Astrocyte of the hippocampus (primary cell): ENCODE measurements at places on chromosomes 1 and 21.

GRCh38 chr1:212562771-212563170, 45.8 kb upstream of the ATF3 start:
- DNase-seq = no peak

DNA sequence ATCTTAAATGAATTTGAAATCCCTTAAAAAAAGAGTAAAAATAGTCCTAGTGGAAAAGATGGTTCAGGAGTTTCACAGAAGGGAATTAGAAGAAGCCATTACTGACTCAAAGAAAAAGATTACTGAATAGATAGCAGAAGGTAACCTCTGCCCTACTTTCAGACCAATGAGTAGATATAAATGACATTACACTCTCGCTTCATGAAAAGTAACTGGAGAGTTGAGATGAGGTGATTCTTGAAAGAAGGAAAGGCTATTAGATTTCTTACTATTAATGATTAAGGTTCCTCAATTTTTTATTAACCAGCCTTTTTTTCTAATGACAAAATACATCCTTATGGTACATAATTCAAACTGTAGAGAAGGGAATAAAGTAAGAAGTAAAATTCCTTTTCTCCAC, 28.3 kb downstream of the CCN1 start:
- no peak for DNase-seq

GRCh38 chr1:193348091-193348768, 161.8 kb upstream of the B3GALT2 start:
- no peak for DNase-seq

DNA sequence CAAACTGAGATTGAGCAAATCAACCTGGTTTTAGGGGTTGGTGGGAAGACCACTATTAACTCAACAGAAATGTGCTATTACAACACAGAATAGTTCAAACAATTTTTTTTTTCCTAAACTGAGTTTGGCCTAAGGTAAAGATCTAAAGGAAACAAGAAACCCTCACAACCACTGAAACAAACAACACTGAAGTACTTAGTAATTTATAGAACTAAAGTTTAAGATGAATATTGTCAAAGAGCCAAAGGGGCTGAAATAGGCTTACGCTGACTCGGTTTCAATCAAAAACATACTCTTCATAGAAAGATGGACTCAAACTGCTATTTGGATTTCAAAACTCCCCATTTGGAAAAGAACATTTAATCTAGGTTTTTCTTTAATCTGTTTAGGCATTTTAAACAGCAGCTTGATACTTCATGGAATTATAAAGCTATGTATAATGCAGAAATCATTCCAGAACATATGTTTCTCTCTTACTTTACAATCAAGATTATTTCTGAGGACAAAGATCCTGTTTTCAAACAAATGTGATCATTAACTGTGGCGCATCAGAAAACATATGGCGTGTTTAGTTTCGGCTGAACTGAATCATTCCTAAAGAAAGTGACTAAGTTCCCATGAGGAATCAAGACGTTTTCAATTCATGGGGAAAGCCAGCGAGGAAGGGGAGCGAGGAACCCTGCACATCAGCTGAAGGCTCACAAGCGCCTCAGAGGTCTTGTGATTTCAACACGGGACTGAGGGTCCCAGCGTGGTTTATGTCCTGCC, 62.7 kb downstream of the SYT6 start:
- DNase-seq = no peak

DNA sequence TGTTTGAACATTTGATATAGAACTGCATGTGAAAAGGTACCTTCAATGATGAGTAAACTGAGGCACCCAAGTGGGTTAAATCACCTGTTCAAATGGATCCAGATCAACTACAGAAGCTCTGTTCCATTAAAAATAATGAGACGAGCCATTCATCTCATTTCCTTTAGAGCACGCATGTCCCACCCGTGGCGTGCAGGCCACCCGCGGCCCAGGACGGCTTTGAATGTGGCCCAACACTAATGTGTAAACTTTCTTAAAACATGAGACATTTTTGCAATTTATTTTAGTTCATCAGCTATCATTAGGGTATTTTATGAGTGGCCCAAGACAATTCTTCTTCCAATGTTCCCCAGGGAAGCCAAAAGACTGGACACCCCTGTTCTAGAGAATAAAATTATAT, 381.6 kb downstream of the DSCAM start:
- no peak for DNase-seq

DNA sequence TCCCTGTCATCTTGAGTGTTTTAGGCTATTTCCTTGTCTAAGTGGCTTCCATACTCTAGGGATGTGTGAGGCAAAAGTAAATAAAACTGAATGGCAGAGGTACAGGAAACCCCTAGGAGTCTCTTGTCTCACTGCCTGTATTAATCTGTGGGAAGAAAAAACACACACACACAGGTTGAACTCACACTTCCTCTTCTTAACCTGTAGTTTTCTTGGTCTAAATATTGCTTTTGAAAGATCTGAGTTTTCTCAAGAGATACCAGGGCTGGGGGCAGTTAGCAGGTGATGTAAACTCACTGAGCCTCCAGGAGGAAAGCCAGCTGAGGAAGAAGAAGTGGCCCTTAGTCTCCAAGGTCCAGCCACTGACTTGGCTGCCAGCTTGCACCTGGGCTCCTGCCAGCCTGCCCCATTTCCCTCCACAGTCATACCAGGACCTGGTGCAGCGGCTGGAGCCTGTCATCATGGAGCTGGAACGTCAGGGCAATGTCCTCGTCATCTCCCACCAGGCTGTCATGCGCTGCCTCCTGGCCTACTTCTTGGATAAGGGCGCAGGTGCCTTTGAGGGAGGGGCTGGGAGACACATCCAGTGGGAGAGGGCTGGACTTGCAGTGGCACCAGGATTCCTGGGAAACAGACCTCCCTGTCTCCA, 16.9 kb downstream of the PFKFB2 start:
- DNase-seq = no peak
